Effector CD8-positive, alpha-beta T cell (primary cell): ENCODE measurements at places on chromosomes 11 and 22.

DNA sequence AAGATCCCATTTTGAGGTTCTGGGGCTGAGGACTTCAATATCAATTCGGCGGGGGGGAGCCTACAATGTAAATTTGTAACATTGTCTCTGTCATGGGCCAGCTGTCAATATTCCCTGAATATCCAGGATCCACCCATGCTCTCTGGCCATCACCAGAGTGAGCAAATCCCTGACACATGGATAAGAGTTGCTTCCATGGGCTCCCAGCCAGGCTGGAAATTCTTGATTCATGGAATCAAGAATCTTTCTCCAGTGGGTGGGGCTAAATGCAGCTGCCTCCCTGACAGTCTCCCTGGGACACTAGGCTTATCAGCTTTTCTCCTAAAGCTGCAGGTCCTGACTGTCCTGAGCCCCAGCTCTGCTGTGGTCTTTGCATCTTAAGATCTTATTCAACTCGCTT, 86.9 kb upstream of the IGLL5 start:
- no peak for DNase-seq

- no peak for DNase-seq
These were observed 35.6 kb downstream of the ARL14EP start for GRCh38 chr11:30358536-30358935.

- DNase-seq: no peak
These were observed 11.0 kb upstream of the BLID start for GRCh38 chr11:122127020-122127419.

DNA sequence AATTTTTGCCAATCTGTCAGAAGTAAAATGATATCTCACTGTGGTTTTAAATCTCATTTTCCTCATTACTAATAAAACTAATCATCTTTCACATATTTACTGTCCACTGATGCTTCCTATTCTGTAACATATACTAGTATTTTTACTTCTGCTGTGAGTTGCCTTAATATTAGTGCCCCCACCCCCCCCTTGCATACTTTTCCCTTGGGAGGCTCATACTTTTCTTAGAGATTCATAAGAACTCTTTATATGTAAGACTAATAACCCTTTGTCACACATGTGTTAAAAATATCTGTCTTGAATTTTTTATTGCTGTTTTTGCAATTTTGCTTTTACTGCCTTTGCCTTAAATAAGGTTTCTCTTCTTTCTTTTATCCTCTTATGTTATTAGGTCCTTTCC, 87.2 kb downstream of the PHF21A start:
- DNase-seq: no peak

- no peak for DNase-seq
These were observed 1.9 kb upstream of the NPAS4 start for GRCh38 chr11:66418986-66419308.

DNA sequence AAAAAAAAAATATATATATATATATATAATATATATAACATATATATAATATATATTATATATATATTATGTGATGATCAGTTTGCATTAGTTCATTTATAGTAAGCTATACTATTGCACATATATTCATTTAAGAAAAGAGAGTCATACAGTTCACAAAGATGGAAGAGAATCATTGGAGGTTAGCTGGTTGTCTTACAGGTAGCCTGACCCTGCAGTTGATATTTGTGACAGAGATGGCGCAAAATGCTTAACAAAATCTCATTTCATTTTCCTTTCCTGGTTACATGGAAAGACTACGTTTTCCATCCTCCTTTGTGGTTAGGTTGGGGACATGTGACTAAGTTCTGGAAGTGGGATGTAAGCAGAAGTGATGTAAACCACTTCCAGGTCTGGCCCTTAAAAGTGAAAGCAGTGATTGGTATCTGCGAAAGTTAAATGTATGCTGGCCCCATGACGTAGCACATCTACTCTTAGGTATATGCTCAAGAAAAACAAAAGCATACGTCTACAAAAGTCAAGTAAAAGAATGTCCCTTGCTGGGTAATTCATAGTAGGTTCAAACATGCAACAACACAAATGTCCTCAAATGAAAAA, 7.2 kb upstream of the TMEM135 start:
- no peak for DNase-seq

- DNase-seq: peak; percentile 34
These were observed 3.7 kb downstream of the SLC39A13 start for GRCh38 chr11:47411884-47412746.

DNA sequence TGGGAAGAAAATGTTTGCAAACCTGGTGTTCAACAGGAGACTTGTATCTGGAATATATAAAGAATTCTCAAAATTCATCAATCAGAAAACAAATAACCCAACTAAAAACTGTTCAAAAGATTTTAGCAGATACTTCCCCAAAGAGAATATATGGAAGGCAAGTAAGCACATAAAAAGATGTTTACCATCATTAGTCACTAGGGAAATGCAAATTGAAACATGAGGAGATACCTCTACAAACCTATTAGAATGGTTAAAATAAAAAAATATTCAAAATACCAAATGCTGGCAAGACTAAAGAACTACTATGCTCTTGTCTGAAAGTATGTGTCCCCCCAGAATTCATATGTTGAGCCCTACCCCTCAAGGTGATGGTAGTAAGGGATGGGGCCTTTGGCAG, 8.6 kb downstream of the EXPH5 start:
- no peak for DNase-seq

- no peak for DNase-seq
These were observed 288.1 kb downstream of the ETS1 start for GRCh38 chr11:128299132-128299726.

GRCh38 chr22:24178021-24178431, 3.3 kb upstream of the SUSD2 start:
- no peak for DNase-seq

- no peak for DNase-seq
These were observed 13.9 kb downstream of the SLC35E4 start for GRCh38 chr22:30649430-30650007.

GRCh38 chr22:36493690-36494110, 12.3 kb upstream of the TXN2 start:
- no peak for DNase-seq
